ENCODE measurements at places on chromosomes 4 and X. TPM values are rescaled to one million over a fixed set of nuclear protein-coding genes. Genes with fewer than 3 reads are reported as not detected.

DNA sequence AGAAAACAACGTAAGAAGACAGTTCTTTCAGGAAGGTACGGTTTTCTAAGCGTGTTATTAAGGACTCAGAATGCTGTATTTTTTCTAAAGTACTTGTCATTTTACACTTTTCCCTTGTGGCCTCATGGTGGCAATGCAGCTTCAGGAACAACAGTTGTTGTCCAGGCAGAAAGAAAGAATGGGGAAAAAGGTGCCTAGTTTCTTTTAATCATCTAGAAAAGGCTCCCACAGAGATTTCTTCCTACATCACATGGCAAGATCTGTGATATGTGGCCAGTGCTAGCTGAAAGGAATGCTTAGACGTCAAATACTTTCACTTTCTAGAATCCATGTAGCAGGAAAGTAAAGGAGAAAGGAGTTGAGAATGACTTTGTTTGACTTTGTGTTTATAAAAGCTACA is 49.0 kb upstream of the TRAM1L1 start:
- no peak for DNase-seq

DNA sequence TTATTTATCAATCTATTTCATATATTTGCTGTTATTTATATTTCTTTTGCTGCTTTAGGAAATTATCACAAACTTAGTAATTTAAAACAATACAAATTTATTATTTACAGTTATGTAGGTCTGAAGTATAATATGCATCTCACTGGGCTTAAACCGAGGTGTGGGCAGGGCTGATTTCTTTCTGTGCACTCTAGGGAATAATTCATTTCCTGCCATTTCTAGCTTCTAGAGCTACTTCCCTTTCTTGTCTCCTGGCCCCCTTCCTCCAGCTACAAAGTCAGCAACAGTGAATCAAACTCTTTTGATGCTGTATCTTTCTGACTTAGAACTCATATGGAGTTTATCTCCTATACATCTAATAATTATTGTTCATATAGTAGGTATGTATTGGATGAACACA is 303.5 kb upstream of the ARSJ start:
- no peak for DNase-seq

DNA sequence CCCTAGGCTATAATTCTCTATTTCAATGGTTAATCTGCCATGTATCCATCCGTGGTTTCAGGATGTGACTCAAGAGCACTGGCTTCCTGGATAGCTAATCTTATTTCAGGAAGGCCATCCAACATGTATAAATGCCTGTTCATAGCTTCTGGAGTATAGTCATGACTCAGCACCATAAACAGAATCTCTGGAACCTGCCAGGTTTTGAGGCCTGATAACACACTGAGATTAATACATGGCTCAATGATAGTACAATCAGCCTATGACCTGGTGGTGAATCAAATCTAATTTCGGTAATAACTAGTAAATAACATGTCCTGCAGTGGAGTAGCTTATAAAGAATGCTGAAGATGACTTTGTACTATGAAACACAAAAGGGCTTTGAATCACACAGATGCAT is 5.7 kb upstream of the IL13RA2 start:
- no peak for DNase-seq

GRCh38 chr4:8133897-8134563 is 24.6 kb downstream of the ABLIM2 start:
- DNase-seq = no peak

DNA sequence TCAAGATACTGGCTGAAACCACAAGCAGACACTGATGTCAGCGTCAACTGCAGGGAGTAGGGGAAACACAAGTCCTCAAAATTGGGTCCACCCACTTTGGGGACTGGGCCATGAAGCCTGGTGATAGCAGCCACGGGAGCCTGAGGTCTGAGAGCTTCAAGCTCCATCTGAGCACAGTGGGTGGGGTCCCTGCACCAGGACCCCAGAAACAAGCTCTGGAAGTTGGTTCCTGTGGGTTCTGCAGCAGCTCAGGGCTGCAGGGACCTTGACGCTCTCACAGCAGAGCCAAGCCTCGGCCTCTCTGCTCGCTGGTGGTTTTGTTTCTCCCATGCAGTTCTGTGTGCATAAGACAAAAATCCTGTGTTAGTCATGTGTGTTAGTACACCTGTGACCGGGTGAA is 54.5 kb downstream of the CPLX1 start:
- no peak for DNase-seq

GRCh38 chr4:125992891-125993290 is 678.1 kb downstream of the FAT4 start:
- DNase-seq = no peak

DNA sequence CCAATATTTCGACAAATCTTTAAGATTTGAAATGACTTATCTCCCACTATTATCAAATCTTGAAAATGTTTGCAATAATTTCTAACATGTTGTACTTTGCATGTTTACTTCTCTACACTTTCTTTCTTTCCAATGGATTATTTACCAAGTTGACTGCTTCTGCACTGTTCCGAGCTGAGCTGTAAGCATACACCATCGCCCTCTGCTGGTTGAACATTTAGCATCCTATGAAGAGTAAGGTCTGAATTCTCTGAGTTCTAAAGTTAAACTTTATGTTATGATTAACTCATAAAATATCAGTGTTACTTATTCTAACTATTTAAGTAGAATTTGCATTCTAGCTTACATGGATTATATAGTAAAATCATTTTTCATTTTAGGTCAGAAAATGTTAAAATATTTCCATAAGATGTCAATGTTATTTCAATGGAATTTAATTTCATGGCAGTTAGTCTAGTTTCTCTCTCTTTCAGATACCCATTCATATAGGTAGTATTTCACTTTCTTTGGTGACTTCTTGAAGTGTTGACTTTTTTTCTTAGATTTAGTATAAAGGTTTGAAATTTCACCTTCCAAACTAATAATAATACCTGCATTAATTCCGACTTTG is 137.4 kb downstream of the DKK2 start:
- DNase-seq = no peak

DNA sequence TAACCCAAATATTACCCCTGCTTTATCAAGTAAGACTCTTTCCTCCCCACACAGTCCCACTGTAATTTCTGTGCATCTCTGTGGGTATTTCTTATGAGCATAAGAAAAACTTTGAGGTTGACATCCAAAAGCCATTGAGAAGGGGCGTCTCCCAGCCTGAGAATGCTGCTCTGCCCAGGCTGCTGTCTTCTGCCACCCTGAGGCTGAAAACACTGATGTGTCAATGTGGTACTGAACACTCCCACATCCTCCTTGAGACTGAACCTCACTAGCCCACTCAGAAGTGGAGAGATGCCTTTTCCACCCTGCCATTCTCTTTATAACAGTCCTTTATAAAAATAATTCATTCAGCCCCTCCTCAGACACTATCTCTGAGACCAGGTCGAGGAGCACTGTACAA is 120.8 kb downstream of the SMIM20 start:
- DNase-seq = no peak

DNA sequence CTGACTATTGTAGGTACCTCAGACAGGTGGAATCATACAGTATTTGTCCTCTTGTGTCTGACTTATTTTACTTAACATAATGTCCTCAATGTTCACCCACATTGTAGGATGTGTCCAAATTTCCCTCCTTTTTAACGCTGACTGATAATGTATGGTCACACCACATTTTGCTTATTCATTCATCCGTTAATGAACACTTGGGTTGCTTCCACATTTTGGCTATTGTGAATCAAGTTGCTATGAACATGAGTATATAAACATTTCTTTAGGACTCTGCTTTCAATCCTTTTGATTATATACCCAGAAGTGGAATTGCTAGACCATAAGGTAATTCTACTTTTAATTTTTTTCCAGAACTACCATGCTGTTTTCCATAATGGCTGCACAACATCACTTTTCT is 87.0 kb upstream of the NDP start:
- DNase-seq = no peak

DNA sequence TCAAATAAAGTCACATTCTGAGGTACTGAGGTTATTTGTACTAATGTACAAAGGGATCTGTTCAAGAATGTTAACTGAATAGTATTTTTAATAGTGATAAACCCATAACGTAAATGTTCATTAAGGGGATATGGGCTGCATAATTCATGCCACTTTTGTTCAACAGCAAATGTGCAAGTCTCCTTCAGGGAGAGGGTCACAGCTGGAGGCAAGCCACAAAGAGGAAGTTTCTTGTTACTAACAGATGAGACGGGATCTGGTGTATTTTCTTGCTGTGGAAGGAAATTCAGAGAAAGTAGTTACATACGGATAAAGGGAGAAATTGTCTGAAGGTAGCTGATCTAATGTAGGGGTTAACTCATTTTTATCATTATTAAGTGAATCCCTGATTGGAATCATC is 10.0 kb downstream of the ZFP42 start:
- no peak for DNase-seq

GRCh38 chr4:73729534-73730165 is 10.7 kb upstream of the CXCL8 start:
- no peak for DNase-seq

DNA sequence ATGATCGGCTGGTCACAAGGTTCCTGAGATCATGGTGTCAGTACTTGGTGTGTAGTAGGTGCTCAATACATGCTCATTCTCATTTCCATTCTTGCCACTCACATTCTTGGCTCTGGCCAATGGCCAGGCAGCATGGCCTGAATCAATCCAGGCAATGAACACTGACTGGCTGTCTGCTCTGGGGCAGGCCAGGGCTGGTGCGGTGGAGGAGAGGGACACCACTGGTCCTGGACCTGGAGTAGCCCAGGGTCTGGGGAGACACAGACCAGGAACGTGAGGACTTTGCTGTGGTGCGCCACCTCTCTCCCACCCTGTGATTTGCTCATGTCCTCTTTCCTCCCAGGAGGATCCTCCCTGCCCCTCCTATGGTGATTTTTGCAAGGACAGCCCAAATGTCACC is 119.4 kb downstream of the PSAPL1 start:
- DNase-seq = no peak

TMEM271 gene
- not detected for total RNA-seq

All from naive thymus-derived CD4-positive, alpha-beta T cell (primary cell).